ENCODE measurements at places on chromosomes 11 and 22.
A peak's percentile ranks its signal among the peaks of the same experiment; 100 is the strongest.

DNA sequence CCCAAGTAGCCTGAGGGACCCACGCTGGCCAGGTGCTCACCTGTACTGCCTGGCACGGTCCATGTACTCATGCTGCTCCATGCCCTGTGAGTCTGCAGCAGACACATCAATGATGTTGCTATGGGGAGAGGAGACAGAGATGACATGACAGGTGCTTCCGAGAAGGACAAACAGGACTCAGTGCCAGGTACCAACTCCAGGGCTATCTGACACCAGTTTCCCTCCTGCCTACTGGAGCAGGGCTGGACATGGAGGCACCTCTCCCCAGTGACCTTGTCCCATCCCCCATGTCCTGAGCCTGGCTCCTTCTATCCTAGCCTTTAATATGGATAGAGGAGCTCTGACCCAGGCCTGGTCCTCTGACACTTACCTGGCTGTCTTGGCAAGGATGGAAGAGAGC is 4.4 kb downstream of the LAMTOR1 start:
- no peak for DNase-seq

- DNase-seq, result no peak
These were observed 11.0 kb downstream of the OTUB1 start for GRCh38 chr11:63997104-63997700.

DNA sequence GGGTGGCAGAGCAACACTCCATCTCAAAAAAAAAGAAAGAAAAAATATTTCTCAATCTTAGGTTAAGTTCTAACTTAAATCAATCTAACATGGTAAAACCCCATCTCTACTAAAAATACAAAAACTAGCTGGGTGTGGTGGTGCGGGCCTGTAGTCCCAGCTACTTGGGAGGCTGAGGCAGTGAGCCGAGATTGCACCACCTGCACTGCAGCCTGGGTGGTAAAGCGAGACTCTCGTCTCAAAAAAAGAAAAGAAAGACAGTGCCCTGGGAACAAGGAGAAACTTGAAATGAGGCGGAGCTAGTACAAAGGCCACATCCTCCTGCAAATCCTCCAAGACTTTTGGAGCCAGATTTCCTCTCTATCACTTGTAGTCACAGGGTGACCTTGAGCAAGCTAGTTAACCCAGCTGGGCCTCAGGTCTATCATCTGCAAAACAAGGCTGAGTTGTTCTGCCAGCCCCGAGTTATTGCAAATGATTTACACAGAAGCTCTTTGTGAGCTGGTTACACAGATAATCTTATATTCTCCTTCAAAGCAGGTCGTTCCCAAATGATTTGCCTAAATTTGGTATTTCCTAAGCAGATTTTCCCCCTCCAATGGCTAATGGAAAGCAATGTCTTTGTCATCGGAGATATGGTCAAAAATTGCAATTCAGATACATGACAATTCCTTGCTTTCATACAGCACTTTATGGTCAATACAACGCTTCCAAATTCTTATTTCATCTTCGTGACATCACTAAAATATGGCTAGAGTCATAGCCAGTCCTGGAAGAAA is 1.9 kb downstream of the ANKRD54 start:
- no peak for DNase-seq

DNA sequence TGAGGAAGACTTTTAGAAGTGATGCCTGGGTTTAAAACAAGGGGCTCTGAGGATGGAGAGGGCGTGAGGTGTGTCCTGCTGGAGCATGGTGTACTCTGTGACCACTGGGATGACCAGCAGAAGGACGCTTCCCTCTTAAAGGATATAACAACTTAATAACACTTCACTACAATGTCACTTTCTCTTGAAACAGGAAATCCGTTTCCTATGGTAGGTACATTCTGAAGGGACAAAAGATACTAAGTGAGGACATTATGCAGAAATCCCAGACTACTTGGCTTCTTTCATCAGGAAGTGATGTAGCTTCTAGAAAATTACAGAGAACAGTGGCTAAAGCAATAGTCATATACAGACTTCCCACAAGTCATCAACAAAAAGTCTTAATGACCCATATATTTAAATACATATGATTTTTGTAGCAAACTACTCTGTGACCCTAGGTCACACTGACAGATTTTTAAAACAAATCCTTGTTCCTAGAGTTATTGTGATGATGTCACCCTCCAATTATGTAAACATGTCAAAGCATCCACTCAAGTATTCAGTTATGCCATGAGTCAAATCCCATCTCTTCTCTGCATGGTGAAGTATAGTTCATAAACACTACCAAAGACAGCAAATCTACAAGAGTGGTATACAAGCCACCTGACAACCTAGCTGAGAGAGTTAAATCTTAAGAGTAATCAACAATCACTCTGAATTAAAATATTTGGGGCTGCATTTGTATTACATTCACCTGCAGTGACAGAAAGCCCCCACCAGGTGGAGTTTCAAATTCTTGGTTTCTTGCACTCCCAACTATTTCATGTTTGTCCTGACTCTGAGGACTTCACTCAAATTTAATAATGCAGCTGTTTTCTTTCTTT is 32.8 kb downstream of the PITPNB start:
- peak; percentile 56 for DNase-seq

- DNase-seq, result no peak
These were observed 56.7 kb downstream of the APOL3 start for GRCh38 chr22:36103891-36104290.

GRCh38 chr11:103903621-103904323 is 132.7 kb upstream of the DDI1 start:
- DNase-seq, result no peak

GRCh38 chr22:21032037-21032867 is at the start of gene SLC7A4:
SLC7A4 (minus strand) TSS chr22:21032561; CDS start chr22:21031812, 749 bp downstream.
- no peak for DNase-seq

GRCh38 chr22:38956551-38956950 is 858 bp upstream of the APOBEC3A start:
- DNase-seq, result no peak

Data from activated CD4-positive, alpha-beta T cell treated with anti-CD3 and anti-CD28 coated beads, Interleukin-2, amount 50 U/mL, for 48 hours (primary cell).